ENCODE measurements at places on chromosomes 11 and 22.

DNA sequence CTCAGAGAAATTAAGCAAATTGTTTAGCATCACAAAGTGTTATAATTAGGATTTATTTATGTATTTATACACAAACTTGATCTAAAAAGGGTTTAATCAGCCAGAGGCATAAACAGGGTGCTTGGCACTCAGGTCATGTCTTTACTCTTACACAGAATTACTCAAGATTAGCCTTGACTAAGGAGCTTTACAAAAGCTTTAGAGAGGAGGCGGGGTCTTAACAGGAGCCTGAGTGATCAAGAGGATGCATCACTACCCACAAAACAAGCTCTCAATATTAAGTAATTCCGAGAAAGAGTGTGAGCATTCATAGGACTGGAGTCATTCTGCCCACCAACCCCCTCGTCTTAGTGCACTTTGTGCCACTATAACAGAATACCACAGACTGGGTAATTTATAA, 103.0 kb downstream of the SPATA19 start:
- no peak for DNase-seq

DNA sequence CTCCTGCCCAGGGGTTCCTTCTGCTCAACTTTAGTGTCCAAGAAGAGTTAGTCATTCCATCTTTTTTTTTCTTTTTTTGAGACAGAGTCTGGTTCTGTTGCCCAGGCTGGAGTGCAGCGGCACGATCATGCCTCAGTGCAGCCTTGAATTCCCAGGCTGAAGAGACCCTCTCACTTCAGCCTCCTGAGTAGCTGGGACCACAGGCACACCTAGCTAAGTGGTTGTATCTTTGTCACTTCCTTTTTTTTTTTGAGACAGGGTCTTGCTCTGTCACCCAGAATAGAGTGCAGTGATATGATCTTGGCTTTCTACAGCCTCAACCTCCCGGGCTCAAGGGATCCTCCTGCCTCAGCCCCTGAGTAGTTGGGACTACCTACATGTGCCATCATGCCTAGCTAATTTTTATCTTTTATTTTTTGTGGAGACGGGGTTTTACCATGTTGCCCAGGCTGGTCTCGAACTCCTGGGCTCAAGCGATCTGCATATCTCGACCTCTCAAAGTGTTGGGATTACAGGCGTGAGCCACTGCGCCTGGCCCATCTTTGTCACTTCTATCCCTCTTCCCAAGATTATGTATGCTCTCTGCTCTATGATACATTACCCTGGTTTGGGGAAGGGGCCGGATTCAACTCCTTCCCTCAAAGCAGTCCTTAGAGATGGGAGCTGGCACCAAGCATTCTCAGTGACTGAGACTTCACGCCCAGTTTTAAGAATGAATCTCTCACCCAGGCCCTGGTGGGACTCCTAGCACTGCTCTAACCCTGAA, 10.0 kb downstream of the SSH3 start:
- DNase-seq: no peak

- no peak for DNase-seq
Measured at GRCh38 chr22:40621309-40622151, 15.0 kb downstream of the MRTFA start.

DNA sequence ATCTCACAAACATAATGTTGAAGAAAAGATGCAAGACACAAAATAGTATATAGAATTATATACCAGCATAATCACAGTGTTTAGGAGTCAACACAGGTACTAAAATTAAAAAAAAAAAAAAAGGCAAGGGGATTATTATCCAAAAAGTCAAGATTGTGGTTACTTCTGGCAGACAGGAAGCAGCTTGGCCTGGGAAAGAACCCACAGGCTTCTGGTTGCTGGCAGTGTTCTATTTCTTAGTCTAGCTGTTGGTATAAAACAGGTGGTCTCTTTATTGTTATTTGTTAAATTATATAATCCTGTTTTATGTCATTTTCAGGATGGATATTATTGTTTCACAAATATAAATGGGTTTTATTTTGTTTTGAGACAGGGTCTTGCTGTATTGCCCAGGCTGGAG, 54.0 kb downstream of the C11orf58 start:
- DNase-seq: no peak

DNA sequence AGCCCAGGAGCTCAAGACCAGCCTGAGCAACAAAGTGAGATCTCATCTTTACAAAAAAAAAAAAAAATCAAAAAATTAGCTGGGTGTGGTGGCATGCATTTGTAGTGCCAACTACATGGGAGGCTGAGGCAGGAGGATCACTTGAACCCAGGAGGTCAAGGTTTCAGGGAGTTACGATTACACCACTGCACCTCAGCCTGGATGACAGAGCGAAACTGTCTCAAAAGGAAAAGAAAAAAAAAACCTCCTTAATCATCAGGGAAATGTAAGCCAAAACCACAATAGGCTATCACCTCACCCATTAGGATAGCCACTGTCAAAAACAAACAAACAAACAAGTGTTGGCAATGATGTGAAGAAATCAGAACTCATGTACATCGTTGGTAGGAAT, 13.4 kb downstream of the DGCR2 start:
- DNase-seq: no peak

DNA sequence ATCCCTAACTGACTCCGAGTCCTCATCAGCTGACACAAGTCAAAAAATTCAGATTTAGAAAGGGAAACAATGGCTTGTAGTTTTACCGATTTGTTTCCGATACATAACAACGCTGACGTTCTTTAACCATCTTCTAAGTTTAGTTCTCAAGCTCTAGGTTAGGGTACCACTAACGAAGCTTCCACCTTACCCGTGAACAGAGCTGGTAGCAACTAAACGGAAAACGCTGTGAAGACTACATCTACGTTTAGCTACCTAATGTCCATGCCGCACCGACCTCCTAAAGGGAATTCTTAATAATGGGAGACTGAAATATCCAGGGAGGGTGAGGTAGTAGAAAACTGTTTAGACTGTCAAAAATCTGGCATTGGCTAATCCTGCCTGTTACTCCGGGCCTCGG, 1.0 kb downstream of the NUP98 start:
- DNase-seq: no peak

- DNase-seq: no peak
Measured at GRCh38 chr11:30992513-30992849, 377.1 kb downstream of the DCDC1 start.

DNA sequence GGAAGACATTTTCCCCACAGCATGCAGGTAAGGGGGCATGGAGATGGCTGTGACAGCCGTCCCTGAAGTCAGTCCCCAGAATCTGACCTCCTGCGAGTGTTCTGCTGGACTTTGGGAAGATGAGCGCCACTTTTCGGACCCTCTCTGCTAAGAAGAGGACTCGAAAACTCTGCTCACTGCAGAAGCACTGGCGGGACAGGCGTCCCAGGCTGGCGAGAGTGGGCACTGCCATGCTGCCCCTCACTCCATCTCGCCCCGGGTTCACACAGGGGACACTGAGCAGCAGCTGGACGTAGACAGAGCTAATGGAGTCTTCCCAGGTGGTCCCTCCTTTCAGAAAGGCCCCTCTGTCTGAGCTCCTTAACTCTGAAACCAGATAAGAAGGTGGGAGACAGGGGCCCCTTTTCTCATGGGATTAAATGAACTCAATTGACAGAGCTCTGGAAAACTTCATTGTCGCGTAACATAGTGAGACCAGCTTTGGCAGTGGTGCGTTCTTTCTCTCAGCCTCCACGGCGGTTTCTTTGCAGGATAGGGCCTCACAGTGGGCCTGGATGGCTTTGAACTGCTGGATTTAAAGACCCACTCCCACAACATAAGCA, 4.8 kb downstream of the ADAMTS8 start:
- no peak for DNase-seq

DNA sequence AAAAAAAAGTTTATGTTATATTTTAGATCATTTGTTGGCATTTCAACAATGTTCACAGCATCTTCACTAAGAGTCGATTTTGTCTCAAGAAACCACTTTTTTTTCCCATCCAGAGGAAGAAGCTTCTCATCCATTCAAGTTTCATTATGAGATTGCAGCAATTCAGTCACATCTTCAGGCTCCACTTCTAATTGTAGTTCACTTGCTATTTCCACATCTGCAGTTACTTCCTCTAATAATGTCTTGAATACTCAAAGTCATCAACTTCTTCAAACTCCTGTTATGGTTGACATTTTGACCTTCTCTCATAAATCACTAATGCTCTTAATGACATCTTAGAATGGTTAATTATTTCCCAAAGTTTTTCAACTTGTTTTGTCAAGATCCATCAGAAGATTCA, 61.3 kb upstream of the CHORDC1 start:
- no peak for DNase-seq

DNA sequence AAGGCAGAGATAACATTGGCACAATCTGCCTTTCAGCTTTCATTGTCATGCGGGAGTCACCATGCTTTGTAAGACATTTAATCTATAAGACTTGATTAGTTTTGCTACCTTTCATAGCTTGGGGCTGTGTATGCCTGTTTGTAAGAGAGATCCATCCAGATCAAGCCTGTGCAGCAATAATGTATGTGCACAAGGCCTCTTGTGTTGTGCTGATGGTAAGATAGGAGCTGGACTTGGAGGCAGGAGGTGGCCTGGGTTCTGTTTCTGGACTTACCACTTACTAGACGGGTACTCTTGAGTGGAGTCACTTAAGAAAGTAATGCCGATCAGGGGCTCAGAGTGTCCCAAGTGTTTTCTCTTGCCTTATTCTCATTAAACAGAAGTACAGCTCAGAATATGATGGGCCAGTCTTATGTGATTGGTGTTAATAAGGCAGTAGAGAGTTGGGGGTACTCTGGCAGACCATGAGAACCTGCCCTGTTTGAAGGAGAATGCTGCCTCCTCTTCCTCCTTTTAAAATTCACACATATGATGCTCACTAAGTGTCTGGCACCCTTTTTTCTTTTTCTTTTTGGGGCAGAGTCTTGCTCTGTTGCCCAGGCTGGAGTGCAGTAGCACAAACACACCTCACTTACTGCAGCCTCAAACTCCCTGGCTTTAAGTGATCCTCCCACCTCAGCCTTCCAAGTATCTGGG, 30.9 kb downstream of the PTPRJ start:
- DNase-seq: no peak

DNA sequence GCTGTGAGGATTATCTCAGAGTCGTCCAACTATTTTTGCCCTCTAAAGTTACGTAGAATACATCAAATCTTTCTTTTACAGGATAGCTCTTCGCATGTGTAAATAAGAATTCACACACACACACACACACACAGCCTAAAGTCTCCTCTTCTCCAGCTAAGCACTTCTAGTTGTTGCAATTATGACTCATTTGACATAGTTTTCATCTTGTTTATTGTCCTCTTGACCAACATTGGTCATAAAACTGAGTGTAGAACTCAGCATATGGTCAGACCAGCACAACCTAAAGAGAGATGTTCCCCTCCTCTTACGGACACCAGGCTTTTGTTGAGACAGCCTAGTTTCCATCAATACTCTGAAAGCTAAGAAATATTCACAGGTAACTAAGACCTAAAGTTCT, 234.2 kb downstream of the BLID start:
- no peak for DNase-seq

DNA sequence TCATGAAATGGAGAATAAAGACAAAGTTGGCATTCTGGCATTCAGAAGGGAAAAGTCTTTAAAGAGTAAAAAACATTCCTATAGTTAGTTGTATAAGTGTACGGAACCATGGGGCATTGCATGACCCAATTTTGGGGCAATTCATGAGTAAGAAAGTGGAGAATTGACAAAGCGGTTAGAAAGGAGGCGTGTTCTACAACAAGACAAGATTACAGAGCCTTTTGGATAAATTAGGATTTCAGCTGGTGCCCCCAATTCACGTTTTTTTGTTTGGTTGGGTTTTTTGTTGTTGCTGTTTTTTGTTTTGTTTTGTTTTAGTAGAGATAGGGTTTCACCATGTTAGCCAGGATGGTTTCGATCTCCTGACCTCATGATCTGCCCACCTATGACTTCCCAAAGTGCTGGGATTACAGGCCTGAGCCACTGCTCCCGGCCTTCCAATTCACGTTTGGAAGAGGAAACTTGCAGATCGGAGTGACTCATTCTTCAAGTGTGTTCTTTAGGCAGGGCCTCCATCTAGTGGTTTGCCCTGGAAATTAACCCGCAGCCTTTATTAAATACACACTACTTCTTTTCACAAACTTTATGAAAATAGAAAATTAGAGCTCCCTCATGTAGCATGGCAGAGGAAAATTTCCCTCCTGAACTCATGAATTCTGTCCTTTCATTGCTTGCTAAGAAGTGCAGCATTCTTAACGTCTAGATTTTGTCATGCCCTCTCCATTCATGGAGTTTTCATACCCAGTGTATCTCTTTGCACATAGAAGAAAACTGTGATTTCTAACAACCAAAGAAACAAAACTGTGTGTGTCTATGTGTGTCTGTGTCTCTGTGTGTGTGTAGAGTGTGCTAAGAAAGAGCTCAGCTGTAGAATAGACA, 118.1 kb downstream of the BBOX1 start:
- DNase-seq: peak; percentile 23

DNA sequence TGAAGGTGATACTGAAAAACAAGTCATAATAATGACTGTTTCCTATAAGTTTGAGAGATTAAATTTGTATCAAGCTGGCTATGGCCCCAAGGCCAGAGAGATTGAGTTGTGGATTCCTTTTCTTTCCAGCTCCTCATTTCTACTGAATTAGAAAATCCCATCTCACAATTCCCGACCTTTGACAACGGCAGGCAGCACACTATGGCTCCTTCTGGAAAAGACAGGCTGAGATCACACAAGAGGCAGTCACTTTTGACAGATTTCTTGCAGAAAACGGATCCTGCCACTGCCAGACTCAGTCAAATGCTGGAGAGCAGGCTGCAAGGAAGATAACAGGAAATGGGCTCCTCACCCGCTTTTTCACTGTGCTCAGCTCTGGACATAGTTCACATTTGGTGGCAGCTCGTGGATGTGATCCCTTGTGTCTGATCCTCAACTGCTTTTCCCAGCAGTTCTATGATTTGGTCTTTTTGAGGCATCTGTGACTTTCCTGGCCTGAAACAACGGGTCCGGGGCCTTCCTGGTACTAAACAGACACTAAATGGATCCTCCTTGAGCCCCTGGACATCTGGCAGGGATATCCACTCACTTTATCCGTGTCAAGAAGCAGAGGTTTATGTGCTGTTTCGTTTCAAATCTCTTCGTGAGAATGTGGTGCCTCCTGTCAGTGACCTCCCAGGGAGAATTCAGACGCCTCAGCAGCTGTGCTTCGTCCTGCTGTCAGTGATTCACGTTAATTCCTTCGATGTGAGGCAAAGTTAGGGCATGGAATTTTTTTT, 26.1 kb upstream of the RTL6 start:
- peak; percentile 60 for DNase-seq

DNA sequence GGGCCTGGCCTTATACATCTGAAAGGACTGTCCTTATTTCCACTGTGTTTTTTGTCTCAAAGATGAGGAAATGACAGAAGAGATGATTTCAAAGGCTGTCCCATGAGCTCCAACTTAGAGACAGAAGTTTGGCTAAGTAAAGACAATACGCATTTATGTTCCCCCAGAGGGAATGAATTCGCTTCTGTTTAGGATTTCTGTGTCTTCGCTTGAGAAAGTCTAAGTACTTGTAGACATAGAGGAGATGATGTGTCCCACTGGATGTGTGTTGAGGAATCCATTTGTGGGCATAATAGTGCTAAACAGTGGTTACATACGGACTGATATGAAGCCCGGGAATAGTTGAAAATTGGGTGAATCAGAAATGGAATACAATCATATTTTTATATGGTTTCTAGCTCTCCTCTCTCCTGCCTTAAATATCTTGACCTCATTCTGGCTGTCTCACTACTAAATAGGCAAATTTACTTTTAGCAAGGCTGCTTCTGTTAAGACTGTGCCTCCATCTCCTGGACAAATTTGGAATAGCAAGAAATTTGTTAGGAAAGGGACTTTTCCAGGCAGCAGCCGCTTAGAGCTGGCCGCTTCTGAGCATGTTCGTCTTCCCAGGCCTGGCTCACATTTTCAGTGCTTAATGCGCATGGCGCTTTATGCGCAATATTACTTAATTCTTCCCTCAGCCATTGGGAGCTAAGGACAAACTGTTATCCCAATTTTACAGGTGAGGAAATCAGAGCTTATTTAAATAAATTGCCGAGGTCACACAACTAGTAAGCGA, 1.9 kb upstream of the PEX26 start:
- DNase-seq: peak; percentile 64

Data from left cardiac atrium (tissue), 4 donors.